ENCODE measurements at places on chromosomes 5 and 9. TPM values are rescaled to one million over a fixed set of nuclear protein-coding genes. Genes with fewer than 3 reads are reported as not detected.

Gene HTR1A
- total RNA-seq = 20.4 TPM

Gene CARTPT
- 2.9 TPM for total RNA-seq

Gene PHYHD1
- 1.2 TPM for total RNA-seq

Gene PFN3
- total RNA-seq = 0.82 TPM

Gene KCNN2
- 29.8 TPM for total RNA-seq

Measured in frontal cortex (tissue), 4 donors.